ENCODE measurements at places on chromosomes 2 and 18. TPM values are rescaled to one million over a fixed set of nuclear protein-coding genes. Genes with fewer than 3 reads are reported as not detected.

Gene REG1B
- not detected for total RNA-seq

Gene TTC39C
- total RNA-seq = 14.3 TPM

Gene WIPF1
- total RNA-seq = 62.8 TPM

Gene UPP2
- not detected for total RNA-seq

Gene RAB17
- total RNA-seq = 1.5 TPM

Gene STK39
- total RNA-seq = 14.3 TPM

Gene UGT1A8
- total RNA-seq = not detected

Gene CXCR1
- not detected for total RNA-seq

Gene GALNT1
- total RNA-seq = 174 TPM

Gene SPP2
- total RNA-seq = not detected

Gene PDE1A
- total RNA-seq = 21.6 TPM

Gene CHRND
- not detected for total RNA-seq

DNA sequence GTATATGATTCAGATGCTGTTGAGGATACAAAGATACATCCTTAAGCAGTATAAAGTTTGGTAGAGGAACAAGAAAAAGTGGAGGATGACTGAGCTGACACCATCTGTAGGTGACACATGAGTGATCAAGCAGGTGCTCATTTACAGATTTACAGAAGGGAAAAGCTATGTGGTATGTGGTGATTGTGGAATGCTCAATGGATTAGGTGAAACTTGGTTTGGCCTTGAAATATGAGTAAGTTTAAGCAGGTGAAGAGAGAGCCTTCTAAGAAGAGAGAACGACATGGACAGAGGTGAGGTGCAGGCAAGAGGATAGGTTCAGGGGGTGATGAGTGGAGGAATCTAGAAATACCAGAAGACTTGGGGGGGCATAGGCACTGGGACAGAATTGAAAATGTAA, 5.9 kb downstream of the ASXL3 start:
- no peak for DNase-seq

DNA sequence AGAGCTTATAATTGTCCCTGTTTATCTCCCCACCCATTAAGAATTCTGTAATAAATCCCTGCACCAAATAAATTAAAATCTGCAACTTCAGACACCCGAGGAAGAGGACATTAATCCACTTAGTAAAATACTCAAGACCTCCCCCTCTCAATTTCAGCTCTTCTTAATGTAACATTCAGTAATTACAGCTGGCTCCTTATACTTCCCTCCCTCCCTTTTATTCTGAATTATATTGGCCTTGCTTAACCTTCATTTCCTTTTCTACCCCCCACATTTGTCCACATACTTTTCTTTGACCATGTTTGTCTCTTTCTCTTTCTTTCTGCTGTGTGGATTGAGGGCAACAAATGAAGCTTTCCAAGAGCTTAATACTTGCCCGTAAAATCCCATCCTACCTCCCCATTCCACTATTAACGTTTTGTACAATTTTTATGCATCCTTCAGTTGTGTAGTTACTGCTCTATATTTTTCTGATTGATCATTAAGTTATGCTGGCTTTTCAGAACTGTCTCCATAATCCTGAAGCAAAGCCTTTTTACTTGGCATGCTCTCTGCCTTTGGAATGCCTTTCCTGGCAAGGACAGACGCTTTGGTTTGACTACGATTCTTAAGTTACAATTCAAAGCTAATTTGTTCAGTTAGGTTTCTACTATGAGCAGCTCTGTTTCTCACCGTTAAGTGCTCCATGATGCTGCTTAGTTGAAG, 580.1 kb downstream of the ZEB2 start:
- DNase-seq = no peak

GRCh38 chr2:127504552-127505430, 21.5 kb downstream of the IWS1 start:
- DNase-seq = no peak

DNA sequence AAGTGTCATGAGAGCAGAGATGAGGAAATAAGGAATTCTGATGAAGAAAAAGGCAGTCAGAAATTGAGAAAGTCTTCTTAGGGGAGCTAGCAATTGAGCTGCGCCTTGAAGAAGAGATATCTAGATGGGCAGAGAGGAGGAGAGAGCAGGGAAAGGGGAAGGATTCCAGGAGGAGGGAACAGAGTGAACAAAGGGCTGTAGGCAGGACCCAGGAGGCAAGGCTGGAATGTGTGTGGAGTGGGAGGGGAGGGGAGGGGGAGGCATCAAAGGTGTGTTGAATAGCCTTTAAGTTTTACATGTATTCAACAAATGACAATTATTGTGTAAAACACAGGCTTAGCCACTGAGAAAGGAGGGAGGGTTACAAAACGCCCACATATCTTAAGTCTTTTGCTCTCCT, 164.5 kb downstream of the TDRD15 start:
- DNase-seq = no peak

- no peak for DNase-seq
Measured at GRCh38 chr2:112621790-112622527, 23.8 kb upstream of the SLC20A1 start.

DNA sequence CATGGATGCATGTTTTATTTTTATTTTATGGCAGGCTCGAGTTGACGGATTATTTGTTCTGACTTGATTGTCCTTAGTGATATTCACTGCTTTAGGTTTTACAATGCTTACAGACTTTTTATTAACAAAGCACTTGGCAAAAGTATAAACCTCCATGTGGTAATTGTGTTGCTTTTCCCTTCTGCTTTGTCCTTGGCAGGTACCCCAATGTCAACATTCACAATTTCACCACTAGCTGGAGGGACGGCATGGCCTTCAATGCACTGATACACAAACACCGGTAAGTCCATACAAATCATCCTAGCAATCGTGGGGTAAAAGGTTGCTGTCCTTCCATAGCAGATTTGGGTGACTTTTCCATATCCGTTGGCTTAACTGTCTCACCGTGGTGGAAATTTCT, 106.1 kb upstream of the EML6 start:
- DNase-seq = no peak

- DNase-seq = peak; percentile 56
Measured at GRCh38 chr2:128754246-128754724, 435.6 kb upstream of the HS6ST1 start.

DNA sequence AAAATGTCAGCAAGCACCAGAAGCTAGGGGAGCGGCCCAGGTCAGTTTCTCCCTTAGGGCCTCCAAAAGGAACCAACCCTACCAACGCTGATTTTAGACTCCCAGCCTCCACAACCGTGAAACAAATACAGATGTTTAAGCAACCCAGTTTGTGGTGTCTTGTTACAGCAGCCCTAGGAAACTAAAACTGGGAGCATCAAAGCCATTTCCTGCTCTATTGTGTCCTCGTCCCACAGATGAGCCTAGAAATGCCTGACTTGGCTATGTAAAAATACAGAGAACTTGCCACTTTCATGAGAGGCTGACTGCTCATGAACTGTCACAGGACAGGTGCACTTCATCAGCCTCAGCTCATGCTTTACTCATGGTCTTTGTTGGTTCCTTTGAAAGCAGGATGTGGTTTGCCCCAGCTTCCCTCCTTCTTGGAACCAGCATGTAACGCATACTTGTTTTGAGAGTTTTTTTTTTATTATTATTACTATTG, 97.6 kb upstream of the SLC39A10 start:
- DNase-seq = no peak

GRCh38 chr2:146806364-146807005, 1038.3 kb upstream of the ACVR2A start:
- DNase-seq = no peak

GRCh38 chr2:5692561-5693286, 540 bp downstream of the SOX11 start:
- peak; percentile 58 for DNase-seq

GRCh38 chr2:177893880-177894279, 178.7 kb downstream of the PDE11A start:
- no peak for DNase-seq

GRCh38 chr2:159396799-159397198, 110.3 kb upstream of the WDSUB1 start:
- no peak for DNase-seq

- DNase-seq = no peak
Measured at GRCh38 chr2:114488841-114489530, 46.5 kb downstream of the DPP10 start.

- no peak for DNase-seq
Measured at GRCh38 chr2:111537078-111537655, 346.8 kb downstream of the ANAPC1 start.

- no peak for DNase-seq
Measured at GRCh38 chr2:105926960-105927678, 182.4 kb downstream of the NCK2 start.

Measured in endothelial cell (in vitro differentiated cells).